ENCODE measurements at places on chromosomes 12 and 14.

- no peak for DNase-seq
Observed at GRCh38 chr12:64560396-64561301, 49.6 kb upstream of the RASSF3 start.

DNA sequence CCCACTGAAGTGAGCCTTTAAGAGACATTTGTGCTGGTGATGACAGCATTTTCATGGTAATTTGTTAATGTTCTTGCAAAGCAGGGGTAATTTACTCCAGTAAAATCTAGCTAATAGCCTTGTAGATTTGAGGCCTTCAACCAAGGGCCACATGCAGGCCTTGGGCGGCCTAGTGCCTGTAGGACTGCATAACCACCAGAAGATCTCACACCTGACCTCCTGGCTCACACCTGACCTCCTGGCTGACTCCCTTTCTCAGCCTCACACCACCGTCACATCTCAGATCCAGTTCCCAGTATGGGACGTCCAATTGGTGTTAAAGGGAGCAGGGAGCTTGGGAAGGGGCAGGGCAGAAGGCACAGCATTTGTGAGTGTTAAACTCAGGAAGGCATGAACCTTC lies 26.9 kb downstream of the C12orf42 start:
- DNase-seq, result no peak

GRCh38 chr14:100616854-100617409 lies 29.7 kb upstream of the BEGAIN start:
- DNase-seq, result no peak

DNA sequence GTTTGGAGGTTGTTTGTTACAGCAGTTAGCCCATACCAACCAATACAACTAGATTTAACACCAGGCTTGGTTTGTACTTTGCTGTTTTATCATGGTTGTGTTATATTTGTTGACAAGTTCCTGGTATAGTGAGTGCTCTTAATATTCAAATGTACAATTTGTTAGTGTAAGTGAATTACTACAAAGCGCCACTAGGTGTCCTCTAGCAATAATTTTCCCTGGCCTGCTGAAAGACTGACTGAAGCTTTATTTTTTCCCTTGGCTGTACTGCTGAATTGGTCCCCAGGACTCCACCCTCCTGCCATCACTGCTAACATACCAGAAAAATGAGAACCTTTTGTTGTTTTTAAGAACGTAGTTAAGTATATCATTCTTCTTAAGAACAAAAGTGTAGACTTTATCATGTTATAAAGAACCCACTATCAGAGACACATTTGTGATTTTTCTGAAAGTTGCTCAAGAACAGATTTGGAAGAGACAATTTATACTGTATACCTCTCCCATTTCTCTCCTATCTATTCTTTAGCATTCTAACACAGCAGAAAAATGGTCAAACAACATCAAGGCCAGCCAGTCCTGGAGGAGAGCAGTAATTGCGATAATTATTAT lies 75.3 kb upstream of the FAR2 start:
- peak; percentile 67 for DNase-seq

DNA sequence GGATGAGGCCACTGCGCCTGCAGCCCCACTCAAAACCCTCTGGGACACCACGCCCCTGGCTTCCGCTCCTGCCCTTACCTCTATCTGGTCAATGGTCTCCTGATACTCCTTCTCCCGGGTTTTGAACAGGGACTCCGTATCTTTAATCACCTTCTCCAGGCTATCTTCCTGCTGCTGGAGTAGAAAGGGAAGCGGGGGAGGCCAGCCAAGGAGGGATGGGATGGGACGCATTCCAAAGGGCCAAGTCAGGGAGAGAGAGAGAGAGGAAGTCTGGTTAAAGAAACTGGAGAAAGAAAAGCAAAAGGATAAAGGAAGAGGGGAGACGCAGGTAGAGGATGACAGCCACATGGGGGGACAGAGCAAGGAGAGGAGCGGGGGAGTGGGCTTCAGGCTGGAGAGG lies 7.9 kb downstream of the IFFO1 start:
- DNase-seq, result no peak

GRCh38 chr12:16691624-16692023 lies 85.7 kb upstream of the LMO3 start:
- DNase-seq, result no peak
